ENCODE measurements at places on chromosomes 6 and 20.

DNA sequence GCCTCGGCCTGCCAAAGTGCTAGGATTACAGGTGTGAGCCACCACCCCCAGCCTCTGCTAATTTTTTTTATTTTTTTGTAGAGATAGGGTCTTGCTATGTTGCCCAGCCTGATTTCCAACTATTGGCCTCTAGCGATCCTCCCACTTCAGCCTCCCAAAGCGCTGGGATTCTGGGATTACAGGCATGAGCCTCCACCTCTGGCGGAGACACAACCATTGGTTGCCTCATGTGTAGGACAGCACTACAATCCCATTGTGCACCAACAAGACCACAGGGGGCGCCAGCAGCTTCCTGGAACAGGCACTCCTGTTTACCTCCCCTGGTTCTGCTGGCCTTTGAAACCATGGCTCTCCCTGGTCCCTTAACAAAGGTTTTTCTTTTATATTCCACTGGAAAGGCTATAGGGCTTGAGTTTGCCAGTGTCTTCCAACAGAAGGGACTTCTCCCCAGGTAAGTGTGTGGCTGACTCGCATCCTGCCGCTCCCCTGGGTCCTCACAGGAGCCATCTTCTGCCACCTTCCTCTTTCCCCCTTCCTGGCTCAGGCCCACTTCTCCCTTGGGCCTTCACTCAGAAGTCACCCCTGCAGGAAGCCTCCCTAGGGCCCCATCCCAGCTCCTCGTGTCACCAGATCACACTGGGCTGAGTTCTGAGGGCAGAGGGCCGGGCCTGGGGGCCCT lies 39.2 kb upstream of the TLDC2 start:
- DNase-seq: no peak

GRCh38 chr6:141359953-141360352 lies 772.8 kb upstream of the GJE1 start:
- no peak for DNase-seq

DNA sequence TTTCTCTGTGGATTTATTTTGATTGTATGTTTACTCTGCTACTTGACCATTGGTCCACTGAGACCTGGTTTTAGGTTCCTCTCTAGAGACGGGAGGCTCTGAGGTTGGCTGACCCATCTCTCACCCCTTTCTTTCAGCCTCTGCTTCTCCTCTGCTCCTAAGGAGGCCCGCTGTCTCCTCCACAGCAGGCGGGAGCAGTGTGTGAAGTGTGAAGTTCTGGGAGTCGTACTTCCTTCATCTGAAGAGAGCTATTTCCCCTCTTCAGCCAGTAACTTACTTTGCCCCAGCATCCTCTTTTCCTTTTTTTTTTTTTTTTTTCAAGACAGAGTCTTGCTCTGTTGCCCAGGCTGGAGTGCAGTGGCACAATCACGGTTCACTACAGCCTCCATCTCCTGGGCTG lies 21.1 kb downstream of the PDRG1 start:
- DNase-seq: no peak

- DNase-seq: no peak
Observed at GRCh38 chr20:4811661-4812181, 90.0 kb downstream of the PRND start.

DNA sequence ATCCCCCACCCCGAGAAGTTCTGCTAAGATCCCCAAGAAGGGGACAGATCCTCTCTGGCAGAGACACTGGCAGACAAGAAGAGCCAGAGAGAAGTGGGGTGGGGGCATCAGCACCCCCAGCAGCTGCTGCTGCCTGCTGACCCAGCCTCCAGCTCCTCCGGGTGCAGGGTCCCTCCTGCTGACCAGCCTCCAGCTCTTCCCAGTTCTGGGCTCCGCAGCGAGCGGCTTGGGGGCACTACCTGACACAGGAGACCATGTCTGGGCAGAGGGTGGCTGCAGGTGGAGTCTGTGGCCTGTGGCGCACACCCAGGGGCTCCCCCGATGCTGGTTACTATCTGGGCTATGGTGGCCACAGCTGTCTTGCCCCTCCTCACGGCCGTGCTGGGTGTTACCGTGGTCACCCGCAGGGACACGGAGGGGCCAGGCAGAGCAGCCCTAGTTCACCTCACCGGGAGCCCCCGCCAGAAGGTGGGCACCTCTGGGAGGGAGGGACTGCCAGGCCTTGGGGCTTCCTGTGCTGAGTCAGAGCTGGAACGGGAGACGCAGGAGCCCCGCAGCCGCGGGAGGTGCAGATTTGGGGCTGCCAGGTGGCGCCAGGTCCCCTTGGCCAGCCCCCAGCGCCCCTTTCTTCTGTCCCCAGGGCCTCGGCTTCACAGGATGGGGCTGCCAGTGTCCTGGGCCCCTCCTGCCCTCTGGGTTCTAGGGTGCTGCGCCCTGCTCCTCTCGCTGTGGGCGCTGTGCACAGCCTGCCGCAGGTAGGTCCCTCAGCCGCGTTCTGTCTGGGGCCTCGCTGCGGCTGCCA lies 630 bp downstream of the LIME1 start:
- DNase-seq: no peak

GRCh38 chr6:158627168-158627939 lies 17.2 kb downstream of the DYNLT1 start:
- no peak for DNase-seq

- DNase-seq: no peak
Observed at GRCh38 chr20:8523684-8524083, 391.6 kb downstream of the PLCB1 start.

DNA sequence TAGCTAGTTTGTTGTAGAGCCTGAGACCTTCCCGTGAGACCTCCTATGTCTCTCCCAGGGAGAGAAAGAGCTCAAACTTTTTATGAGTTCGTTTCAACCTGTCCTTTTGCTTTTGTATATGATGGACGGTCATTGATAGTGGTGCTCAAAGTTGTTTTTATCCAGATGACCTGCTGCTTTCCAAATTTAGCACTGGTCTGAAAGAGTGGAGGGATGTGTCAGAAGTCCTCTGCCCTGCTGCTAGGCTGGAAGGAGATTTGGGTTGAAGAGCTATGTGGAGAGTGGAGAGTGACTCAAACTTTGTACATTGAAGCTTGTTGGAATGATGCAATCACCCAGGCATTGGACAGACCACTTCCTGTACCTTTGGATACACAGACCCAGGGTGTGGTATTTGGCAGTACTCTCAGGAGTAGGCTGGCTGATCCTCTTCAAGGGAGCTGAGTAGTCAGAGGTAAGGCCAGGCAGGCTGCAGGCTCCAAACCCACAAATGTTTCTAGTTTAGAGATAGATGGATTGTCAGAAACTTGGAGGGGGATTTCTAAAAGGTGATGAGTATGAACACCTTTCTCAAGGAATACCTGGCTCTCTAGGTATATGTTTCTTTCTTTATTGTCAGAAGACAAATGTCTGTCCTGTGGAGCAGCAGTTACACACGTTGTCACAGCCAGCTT lies 49.4 kb upstream of the RREB1 start:
- DNase-seq: no peak
